Renal cortex interstitium (tissue), 15 donors: ENCODE measurements at places on chromosomes 16 and 17.
A peak's percentile ranks its signal among the peaks of the same experiment; 100 is the strongest.

DNA sequence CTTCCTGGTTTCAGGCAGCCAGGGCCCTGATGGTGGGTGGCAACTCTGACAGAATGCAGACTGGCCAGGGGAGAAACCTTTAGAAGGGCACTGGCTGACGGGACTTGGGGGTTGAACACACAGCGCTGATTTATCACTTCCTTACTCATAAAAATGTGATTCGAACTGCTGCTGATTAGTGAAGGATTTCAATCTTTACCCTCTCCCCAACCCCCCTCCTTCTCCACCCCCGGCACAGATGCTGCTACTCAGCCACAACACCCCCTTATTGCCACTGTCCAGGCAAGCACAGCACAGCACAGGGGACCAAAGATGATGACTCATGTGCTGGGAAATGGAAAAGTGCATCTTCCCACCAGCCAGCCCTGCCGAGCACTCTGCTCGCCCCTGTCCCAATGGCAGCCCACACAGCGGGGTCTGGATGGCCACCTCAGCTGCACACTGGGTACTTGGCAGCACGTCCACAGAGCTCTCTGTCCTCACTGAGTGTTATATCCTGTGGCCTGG lies 70.1 kb downstream of the SMG6 start:
- DNase-seq = no peak

GRCh38 chr17:41982026-41982760 lies 15.6 kb downstream of the CNP start:
- no peak for DNase-seq

DNA sequence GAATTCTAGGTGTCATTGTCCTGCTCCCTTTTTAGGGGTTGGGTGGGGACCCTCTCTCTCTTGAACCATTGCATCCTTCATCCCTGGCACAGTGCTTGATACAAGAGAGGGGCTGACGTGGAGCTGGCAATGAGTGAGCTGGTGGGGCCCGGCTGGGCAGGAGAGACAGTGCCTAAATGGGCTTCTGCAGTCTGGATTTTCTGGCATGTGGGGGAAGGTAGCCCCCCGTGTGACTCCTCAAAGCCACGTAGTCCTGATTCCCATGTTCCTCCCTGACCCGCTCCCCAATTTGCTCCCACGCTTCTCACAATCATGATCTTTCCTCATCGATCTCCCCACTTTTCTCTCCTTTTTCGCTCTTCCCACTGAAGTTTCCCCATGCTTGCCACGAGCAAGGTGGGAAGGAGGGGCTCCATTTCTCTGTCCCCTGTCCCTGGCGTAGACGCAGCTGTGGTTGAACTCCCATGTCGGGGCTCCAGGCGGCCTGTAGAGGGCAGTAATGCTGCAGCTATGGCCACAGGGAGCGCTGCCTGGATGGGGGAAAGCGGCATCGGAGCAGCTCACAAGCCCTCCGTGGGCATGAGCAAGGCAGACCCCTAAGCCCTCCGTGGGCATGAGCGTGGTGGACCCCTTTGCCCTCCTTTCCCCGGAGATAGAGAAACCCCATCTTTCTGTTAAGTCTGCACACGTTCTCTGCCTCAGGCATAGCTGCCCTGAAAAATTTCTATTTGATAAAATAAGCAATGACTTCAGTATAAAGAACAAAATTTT lies 47.5 kb downstream of the HAPSTR1 start:
- peak; percentile 58 for DNase-seq

- no peak for DNase-seq
Observed at GRCh38 chr16:15418206-15418605, 16.2 kb upstream of the BMERB1 start.

- no peak for DNase-seq
Observed at GRCh38 chr16:69131167-69131838, 1.1 kb downstream of the CHTF8 start.

GRCh38 chr16:57533431-57534336 lies 2.7 kb downstream of the CCDC102A start:
- no peak for DNase-seq

DNA sequence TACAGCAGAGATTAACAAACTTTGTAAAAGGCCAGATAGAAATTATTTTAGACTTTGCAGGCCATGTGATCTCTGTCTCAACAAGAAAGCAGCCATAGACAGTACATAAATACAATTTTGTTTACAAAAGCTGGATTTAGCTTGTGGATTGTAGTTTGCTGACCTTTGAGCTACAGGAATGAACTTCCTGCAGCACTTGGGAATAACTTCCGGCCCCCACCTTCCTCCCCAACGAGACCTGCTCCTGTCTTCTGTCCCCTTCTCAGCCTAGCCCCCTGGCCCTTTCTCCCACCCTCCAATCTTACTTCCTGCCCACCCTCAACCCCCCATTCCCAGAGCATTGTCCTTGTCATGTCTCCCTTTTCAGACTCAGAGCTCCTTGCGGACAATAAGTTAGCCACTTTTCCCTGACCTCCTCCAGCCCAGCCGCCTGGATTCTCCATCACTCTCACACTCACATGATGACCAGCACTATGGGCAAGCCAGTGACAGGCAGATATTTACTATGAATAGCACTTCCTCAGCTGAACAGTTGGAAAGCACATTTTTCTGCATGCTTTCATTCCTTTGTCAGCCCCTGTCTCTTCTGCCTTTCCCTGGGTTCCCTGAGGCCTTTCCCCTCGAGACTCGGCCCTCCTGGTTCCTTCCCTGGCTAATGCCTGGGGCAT lies 27.6 kb upstream of the DLX3 start:
- DNase-seq = no peak

DNA sequence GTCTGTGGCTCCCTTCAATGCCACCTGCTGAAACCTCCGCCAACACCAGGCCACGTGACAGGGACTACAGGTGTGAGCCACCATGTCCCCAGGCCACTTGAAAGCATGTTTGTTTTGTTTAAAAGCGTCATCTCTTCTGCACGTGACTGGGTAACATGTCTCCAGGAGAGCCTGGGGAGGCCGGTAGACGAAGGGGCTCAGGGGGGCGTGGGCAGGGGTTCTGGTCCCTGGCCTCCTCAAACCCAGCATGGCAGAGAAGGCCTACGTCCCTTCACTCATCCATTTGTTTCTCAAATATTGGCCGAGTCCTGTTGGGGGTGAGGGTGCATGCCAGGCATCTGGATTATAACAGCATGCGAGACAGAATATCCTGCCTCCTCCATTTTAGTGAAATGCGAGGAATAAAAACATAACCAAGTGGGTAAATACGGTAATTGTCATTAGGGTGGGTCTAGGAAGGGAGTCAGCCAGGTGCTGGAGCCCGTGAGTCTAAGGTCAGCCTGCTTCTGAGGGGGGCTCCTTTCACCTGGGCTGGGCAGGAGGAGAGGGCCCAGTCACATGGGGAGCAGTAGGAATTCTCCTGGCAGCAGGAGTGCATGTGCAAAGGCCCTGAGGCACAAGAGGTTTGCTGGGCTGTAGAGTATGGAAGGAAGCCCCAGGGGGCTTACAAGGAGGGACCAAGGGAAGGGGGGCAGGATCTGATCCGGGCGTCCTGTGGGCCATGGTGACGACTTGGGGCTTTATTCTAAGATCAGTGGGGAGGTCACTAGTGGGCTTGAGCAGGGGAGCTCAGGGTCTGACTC lies 26.8 kb upstream of the CIBAR2 start:
- DNase-seq = no peak

- DNase-seq = no peak
Observed at GRCh38 chr17:48728232-48729231, at the start of gene HOXB13. Gene HOXB13, minus strand, starts transcription at chr17:48728750. Its CDS starts 157 bp downstream, at chr17:48728593.

DNA sequence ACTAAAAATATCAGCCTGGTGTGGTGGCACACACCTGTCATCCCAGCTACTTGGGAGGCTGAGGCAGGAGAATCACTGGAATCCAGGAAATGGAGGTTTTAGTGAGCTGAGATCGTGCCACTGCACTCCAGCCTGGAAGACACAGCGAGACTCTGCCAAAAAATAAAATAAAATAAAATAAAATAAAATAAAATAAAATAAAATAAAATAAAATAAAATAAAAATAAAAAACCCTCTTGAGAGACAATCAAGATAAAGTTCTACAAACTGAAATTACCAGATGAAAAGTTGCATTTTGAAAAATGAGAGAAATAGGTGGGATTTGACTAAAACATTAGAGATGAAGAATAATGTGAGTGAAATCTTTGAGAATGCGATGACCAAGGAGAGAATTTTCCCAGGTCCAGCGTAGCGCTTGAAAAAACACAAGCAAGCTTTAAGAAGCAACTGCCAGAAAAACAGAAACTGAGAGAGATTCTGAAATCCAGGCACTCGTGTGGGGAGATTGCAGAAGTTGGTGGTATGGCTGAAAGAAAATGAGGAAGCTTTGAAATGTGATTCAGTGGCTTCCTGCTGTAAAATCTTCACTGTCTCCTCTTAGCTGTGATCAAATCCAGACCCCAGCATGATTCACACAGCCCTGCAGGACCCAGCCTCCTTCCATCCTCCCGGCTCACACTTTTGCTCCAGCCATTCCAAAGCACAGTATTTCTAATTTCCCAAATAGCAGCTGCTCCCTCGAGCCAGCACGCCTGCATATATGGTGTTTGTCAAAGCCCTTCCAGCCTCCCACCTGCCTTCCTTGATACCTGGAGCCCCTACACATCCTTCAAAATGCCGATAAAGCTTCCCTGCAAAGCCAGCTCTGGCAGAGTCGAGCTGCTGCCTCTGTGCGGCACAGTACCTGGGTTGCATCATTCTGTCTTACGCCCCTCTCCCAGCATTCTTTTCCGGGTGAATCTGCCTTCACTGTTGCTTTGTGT lies 8.2 kb upstream of the CD300E start:
- DNase-seq = no peak

GRCh38 chr17:79113699-79114457 lies 39.3 kb downstream of the ENGASE start:
- no peak for DNase-seq

DNA sequence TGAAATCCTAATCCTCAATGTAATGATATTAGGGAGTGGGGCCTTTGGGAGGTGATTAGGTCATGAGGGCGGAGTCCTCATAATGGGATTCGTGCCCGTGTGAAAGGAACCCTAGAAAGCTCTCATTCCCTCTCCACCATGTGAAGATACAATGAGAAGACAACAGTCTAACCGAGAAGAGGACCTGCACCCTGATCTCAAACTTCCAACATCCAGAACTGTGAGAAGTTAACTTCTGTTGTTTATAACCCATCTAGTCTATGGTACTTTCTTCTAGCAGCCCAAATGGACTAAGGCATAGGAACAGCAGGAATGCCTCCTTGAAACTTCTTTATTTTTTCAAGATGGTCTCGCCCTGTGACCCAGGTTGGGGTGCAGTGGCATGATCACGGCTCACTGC lies 24.7 kb downstream of the WSB1 start:
- DNase-seq = no peak

DNA sequence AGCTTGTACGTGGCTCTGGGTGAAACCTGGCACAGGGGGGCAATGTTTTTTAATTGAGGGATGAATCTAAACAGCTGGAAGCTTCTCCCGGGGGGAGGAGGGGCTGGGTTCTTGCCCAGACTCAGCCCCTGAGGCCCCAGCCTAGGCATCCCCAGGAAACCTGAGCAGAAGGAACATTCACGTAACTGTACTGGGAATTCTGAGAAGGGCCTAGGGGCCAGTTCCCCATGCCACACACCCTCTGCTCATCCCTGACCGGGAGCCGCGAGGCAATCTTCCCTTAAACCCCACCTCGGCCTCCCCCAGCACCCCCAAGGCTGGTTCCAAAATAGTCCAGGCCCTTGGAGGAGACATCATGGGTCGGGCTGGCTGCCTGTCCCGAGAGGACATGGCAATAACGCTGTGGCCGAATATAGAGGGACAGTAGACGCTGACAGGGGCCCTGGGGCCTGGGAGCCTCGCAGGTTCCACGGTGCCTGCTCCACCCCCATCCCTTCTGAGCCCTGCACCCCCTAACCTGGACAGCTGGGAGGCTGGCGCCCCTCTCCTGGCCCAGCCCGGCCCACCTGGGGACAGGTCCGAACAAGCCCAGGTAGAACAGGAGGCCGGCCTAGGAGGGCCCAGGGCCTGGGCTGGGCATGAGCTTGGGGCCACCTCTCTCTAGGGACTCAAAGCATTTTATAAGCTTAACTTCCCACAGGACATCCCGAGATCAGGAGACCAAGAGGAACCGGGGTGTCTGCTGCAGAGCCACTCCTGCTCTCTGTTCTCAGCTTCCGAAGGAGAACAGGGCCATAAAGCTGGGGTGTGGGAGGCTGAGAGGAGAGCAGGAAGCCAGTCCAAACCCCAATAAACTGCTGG lies 83.2 kb upstream of the TOB1 start:
- DNase-seq = no peak

DNA sequence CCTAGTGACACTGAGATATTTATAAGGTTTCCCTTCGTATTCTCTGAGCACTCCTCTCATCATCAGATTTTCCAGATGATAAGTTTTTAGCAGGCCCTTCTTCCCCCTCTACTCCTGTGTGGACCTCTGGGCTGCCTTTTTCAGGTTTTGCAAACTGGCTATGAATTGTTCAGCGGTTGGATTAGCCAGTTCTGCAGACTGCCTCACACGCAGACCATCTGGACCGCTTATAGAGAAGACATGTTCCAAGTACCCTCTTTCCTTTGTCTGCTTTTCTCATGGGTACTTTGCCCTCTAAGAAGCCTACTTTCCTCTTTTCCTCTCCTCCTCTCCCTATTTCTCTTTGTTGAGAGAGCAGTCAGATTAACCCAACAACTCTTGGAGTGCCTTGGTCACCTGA lies 111.6 kb downstream of the GRIN2A start:
- no peak for DNase-seq

- DNase-seq = no peak
Observed at GRCh38 chr17:57408071-57408811, 151.9 kb downstream of the MSI2 start.

DNA sequence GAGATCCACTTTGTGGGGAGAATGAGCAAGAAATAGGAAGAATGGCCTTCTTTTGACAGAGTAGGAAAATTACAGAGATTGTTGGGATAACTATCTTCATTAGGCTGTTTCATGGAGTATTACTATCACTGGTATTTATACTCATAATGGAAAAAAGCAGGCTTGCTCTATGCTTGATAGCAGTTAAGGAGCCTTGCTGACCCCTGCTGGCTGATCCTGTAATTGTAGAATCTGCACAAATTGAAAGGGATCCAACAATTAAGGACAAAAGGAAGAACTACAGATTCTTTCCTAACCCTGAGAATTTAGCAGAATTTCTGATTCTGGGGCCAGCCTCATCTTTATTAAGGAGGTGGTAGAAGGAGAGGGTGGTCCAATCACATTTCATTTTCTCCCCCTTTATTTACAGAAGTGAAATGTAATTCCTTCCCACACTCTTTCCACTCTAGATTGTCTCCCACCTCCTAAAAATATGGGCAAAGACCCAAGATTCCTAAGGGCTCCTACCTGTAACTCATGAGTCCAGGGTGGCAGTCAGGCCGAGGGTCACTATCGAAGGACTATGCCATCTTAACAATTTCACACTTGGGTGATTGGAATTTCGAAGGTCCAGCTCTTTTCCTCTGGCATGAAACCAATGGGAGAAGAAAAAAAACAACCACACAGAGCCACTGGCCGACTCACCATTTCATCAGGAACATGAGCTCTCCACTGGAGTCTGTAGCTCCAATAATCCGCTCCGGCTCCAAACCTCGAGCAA lies 26.3 kb downstream of the NFE2L1 start:
- DNase-seq = peak; percentile 69
